ENCODE measurements at places on chromosomes 6 and 20.

GRCh38 chr6:132464538-132465256 is 48.2 kb downstream of the STX7 start:
- no peak for DNase-seq

DNA sequence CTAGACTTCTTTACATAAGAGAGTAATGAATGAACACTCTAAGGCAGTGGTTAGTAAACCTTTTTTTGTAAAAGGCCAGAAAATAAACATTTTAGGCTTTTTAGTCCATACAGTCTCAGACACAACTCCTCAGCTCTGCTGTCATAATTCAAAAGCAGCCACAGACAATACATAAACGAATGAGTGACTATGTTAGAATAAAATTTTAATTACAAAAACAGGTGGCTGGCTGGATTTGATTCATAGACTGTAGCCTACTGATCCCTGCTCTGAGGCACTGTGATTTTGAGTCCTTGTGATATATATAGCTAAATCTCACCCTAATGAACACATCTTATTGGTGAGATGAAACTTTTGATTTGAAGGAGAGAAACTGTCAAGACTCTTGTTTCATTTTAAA is 155.1 kb downstream of the AIG1 start:
- DNase-seq = no peak

- DNase-seq = no peak
Observed at GRCh38 chr6:151412909-151413308, 21.6 kb upstream of the ZBTB2 start.

DNA sequence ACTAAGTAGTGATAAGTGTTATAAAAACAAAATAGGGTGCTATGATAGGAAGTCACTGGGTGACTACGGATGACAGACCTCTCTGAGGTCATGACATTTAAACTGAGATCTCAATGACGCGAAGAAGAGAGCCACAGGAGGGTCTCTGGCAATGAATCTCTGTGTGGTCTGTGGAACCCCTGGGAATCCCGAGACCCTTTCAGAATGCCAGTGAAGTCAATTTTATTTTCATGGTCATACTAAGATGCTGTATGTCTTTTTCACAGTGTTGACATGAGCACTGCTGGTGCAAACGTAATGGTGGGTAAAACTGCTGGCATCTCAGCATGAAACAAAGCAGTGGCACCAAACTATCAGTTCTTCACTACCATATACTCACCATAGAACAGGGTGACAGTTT is 155.0 kb downstream of the GJA10 start:
- no peak for DNase-seq

- no peak for DNase-seq
Observed at GRCh38 chr6:92297101-92297500, 1122.3 kb downstream of the EPHA7 start.

DNA sequence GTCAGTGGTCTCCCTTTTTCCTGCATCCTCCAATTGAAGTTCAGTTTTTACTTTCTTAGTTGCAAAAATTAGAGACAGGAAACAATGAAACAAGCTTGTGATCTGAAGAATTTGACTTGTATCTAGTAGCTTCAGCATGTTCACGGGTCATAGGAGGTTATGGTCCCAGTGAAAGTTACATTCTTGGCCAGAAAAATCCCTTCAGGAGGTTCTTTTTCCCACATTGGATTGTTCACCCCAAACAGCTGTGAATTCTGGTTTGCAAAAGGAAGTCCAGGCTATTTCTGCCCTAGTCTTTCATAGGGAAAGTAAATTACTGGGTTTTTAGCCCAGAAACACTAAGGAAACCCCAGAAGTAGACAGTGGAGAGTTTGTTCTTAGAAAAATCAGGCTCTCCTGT is 8.1 kb downstream of the ANKS1A start:
- DNase-seq = no peak

DNA sequence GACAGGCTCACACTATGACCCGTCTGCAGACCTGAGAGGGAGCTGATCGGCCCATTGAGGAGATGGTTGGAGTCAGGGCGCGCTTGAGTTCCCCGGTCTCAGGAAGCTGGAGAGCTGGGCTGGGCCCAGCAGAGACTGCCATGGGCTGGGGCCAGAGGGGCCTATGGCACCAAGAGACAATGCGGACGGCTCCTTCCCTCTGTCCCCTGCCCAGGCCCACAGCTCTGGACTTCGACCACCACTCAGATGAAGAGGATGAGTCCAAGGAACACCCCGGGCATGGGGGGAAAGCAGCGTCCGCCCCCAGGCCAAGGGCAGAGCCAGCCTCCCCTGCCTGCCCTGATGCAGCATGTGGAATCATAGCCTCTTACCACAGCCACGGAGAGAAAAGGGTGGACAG is 40.2 kb upstream of the PHACTR3 start:
- no peak for DNase-seq

DNA sequence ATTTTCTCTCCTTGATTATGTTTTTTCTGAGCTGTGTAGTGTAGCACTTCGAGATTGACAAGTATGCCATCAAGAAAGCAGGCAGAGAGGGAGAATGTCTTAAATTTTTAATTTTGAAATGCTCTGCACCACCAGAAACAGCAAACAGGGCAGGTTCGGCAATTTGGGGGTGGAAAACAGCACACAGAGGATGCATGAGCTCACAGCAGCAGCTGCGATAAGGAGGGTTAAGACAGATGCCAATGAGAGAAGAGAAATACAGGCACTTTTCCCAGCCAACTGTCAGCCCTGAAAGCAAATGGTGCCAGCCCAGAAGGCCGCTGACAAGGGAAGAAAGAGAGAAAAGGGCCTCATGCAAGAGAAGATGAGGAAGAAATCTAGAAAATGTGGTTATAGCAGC is 15.1 kb upstream of the SNRPB2 start:
- DNase-seq = no peak

DNA sequence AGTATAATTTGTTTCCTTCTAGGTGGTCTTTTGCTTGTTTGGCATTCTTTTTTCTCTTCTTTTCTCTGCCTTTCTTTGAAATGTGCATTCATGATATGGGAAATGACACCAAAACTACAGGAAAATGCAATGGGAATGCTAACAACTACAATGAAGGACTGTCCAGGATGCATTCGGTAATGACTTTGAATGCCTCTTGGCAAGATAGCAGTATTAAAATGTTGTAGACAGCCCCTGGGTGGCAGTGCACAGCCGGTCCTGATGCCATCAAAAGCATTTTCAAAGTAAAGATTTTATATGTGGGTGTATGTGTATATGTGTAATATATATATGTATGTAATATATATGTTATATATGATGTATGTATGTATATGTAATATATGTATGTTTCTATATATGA is 218.8 kb upstream of the MMS22L start:
- no peak for DNase-seq

- no peak for DNase-seq
Observed at GRCh38 chr6:122803171-122803661, 14.2 kb downstream of the SMPDL3A start.

DNA sequence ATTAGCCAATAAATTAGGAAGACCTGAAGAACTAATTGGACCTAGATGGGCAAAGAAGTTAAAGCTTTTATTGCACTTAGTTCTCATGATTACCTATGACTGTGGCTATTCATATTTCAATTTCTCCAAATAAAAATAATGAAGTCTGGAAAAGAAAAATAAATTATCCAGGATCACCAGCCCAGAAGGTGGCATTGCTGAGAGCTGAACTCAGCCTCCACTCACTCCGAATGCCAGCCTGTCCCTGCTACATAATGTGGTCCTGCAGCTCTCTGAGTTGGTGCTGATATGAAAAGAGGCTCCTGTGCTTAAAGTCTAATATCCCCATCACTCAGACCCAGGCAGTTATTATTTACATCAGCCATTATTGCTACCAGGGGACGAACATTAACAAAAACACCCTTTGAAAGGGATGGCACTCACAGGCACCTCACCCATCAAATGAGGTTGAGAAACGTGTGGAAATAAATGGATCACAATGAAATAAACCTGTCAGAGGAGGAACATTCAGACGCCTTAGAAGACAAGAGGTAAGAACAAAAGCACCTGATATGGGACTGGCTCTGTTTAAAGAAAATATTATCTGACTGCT is 649.7 kb upstream of the CHD6 start:
- no peak for DNase-seq
